ENCODE measurements at places on chromosomes 13 and 19.
A peak's percentile ranks its signal among the peaks of the same experiment; 100 is the strongest.

DNA sequence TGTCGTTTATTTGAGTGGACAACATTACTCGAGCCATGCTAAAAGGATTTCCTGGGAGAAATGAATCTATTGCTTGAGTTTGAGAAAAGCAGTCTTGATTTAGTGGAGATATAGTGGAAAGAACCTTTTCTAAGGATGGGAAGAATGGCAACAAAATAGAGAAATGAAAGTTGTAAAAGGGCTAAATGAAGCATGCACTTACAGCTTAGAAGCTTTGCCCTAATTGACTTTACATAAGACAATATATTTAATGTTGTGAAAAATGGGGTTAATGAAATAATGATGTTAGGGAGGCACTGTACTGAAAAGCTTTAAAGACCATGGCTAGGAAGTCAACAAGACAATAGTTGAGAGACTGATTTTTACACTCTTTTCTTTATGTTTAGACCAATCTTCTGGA is 35.4 kb downstream of the SLC10A2 start:
- no peak for DNase-seq

DNA sequence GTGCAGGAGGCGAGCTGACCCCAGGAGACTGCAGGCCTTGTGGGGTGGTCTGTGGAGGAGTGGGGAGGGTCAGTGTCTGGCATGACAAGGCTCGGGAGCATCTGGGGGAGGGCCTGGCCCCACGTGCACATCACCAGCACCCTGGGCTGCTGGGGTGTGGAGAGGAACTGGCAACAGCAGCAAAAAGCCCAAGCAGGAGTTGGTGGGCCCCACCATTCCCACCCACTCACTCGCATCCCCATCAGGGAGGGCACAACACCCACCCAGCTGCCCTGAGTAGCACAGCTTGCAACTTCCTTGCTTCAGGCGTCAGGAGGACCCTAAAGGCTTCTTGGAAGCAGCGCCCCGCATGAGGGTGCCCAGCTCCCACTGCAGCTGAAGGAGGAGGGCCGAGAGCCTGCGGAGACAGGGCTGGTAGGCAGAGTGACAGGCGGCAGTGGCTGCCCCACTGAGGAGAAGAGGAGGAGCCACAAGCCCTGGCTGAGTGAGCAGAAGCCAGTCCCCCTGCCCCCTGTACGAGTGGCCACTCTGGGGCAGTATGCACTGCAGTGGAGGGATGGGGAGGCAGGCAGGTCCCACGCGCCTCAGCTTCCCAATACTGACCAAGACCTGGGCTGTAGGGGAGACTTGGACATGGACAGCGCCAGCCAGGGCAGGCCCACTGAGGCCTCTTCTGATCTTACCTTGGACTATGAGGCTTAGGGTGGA is 26.5 kb downstream of the ELL start:
- DNase-seq, result no peak

DNA sequence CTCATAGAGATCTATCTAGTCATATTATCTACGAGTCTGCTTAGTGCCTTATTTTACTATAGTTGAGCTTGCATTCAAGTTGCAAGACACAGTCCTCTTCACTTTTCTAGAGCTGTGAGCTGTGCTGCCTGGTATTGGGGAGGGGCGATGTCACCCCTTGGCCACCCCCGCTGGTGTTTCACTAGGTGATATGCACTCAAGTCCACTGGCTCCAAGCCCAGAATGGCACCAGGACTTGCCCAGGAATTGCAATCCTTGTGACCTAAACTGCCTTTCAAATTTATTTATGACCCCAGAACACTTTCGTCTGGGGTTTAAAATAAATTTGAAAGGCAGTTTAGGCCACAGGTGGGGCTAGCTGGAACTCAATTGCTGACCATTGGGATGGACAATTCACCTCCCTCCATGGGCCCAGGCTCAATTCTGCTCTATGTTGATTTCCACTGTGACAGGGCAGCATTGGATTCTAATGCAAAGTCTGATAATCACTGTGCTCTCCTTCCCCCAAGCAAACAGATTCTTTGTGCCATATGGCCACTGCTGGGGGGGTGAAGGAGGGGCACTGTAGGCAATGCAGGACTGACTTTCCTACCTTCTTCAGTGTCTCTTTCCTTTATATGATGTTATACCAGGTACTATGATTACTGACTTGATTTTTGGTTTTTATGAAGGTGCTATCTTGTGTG is 1244.2 kb upstream of the MIR17HG start:
- no peak for DNase-seq

GRCh38 chr19:15841875-15842569 is 26.6 kb upstream of the OR10H1 start:
- DNase-seq, result no peak

- no peak for DNase-seq
Observed at GRCh38 chr13:65264066-65264465, 1966.1 kb downstream of the PCDH9 start.

- no peak for DNase-seq
Observed at GRCh38 chr19:47467914-47468313, 3.8 kb downstream of the SLC8A2 start.

DNA sequence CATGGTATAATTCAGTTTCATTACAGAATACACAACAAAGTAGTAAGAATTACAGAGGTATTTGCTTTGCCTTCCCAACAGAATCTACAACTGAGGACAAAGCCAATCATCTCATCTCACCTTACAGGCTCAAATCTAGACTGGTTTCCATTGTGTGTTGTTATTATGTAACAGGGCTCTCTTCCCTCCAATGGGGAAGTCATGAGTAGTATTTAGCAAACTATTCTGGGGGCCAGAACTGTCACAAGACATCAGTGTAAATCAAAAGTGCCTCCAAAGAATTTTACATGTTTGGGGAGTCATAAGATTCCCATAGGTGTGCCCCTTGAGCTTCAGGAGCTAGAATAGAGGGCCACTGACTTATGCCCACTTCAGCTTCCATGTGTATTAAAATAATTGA is 187.0 kb upstream of the EDNRB start:
- DNase-seq, result no peak

DNA sequence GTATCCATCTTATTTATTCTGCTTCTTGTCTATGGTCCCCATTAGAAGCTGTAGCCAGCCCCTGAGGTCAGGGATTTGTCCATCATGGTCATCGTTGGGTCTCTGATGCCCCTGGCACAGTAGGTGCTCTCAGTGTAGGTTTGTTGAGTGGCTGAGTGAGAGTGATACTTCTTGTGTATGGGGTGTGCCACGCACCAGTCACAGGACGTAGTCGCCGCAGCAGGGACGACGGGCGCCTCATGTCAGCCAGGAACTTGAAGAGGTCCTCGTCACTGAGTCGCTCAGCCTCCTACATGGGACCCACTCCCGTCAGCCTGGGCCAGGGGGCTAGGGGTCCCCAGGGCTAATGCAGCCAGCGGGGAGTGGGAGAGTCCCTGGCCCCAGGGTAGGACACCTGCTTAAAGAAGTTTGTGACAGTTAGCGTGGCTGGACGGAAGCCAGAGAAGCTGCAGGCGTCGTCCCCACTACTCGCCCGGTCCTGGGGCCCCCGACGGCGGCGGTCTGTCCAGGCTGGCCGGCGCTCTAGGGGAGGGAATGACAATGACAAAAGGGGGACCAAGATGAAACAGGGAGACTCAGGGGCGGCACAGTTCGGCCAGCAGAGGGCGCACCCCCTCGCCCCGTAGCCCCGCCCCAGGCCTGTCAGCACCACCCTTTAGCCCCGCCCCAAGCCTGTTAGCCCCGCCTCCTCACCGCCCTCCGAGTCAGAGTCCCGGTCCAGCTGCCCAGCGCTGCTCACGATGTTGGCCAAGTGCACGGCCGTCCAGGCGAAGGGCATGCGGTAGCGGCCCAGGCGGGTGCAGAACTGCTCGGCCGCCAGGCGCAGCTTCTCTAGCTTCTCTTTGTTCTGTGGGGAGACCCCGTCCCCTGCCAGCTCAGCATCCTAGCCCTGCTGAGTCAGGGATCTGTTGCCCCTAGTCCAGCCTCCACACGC is 3.7 kb downstream of the ANGPTL8 start:
- peak; percentile 89 for DNase-seq

DNA sequence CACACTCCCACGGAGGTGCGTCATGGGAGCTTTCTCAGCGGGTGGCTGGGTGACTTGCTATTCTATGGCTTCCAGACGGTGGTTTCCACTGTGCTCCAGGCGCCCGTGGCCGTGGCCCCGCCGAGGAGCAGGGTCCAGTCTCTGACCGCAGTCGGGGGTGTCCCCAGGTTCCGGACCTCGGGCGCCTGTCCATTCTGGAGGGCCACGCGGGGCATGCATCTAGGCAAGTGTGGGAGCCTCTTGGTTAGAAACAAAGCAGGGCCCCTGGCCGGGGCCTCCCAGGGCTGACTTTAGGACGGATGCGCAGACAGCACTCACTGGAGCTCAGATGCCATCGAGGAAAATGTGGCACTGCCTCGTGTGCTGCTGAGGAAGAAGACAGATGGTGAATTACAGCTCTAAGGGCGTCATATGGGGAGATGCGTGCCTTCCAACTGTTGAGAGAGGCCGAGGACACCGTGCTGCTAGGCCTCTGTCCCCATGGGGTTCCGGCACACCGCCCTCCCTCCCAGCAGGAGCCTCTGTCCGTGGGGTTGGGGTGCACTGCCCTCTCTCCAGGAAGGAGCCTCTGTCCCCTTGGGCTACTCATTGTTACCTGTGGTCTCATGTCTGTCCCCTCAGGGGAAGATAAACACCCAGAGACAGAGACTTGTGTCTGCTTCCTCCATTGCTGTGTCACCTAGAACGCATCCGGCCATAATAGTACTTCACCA is 38.1 kb downstream of the TMEM255B start:
- DNase-seq, result no peak

DNA sequence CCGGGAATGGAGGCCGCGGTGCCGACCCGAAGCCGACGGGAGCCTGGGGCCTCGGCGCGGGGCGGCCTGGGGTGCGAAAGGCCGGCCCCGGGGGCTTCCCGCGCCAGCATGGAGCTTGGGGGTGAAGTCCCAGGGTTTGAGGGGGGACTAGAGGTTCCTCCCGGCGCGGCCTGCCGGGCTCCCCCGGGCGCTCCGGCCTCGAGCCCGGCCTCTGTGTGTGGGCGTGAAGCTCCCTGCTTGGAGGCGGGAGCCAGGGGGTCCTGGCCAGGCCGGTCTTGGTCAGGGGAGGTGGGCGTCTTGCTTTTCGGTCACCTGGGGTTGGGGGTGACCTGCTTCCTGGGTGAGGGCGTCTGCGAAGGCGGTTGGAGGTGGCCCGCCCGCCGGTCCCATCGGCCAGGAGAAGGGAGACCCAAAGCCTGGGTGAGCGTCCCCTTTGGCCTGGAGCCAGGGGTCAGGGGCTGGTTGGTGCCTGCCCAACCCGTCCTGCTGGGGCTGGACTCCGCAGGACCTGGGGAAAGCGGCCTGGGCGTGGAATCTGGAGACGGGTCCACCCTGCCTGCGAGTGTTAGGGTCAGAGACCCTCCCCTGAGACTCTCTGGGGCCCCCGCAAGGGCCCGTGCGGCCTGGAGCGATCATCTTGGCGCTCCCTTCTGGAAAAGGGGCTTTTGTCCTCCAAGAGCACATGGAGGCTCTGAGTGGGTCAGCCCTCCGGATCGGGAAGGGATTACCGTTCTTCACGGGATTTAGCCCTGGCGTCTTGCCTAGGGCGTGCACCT is 535 bp downstream of the BSG start:
- peak; percentile 59 for DNase-seq

- DNase-seq, result no peak
Observed at GRCh38 chr13:109897988-109898624, 111.7 kb upstream of the IRS2 start.

GRCh38 chr19:30710721-30711120 is 338.5 kb downstream of the ZNF536 start:
- no peak for DNase-seq

DNA sequence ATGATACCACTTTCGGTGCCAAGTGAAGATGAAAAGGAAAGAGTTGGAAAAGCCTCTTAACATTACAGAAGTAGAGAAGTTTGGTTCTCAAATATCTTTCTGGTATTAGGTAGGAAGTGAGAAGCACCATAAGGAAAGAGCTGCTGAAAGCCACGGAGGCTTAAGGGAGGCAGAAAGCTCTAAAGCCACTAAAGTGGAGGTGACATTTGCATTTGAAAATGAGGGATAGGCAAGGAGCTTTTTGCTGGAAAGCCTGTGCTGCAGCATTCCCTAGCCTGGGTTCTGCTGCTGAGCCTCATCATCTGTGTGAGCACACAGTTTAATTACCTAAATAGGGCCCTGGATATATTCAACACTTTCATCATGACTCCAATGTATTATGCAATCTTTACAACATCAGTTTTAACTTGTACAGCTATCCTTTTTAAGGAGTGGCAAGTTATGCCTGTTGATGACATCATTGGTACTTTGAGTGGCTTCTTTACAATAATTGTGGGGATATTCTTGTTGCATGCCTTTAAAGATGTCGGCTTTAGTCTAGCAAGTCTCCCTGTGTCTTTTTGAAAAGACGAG is 315.4 kb downstream of the RBM26 start:
- DNase-seq, result no peak
